ENCODE measurements at places on chromosomes 2 and 18. TPM values are rescaled to one million over a fixed set of nuclear protein-coding genes. Genes with fewer than 3 reads are reported as not detected.

DNA sequence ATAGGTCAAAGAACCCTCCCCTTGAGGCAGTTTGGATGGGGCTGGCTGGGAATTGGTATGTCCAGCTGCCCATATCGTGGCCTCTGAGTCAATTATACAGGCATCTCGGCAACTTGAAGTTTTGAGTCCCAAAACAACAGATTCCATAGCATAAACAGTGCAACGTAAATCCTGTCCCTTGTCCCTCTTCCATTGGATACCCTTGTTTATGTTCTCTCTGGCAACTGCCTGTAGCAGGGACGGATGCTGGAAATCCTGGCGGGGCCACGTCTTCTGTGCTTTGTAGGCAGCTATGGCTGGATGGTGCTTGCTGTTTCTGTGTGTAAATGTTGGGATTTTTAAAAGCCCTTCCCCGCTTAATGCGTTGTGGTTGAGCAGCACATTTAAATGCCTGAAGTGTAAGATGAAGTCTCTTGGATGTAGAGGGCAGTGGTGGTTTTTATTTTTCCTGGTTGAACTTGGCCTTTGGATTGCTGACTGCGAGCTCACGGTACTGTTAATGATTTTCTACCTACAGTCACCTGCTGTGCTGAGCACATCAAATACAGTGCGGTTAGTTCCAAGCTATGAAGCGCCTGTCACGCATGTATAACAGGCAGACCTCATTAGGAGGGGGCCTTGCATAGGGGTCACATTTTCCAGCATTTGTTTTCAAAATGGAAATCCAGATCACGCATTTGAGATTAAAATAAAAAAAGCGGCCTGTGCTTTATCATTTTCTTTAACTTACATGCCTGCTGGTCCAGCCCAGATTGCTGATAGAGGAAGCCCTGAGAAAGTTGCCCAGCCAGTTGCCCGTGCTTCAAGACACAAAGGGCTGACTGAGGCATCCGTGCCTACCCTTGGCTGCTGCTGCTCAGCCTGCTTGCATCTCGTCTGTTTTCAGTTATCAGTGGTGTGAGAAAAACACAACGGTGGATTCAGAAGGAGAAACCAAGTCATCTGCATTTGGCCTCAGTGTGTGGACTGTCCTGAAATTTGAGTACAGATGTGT is 84.7 kb downstream of the NEDD4L start:
- DNase-seq, result no peak

DNA sequence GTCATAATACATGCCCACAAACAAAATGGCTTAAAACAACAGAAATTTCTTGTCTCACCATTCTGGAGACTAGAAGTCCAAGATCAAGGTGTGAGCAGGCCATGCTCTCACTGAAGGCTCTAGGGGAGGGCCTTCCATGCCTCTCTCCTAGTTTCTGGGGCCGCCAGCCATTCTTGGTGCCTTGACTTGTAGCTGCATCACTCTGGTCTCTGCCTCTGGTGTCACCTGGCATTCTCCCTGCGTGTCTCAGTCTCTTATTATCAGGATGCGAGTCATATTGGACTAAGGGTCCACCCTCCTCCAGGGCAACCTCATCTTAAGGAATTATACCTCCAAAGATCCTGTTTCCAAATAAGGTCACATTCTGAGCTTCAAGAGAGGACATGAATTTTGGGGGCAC is 76.1 kb downstream of the KCNF1 start:
- no peak for DNase-seq

DNA sequence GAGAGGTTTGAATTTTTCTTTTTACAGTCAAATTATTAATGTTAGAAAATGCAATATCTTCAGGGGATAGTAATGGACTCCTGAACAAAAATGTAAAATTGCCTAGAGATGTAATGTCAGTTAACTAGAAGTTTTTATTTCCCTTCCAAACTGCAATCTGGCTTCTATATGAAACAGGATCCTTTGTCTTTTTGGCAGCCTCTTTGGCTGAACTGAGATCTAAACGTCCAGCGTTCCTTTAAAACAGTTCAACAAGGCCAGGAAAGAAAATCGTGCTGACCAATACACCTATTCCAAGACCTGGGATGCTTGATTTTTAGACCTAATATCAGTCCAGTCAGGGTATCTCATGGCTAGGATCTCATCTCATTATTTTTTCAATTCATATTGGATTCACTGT is 245.5 kb downstream of the FIGN start:
- DNase-seq, result no peak

DNA sequence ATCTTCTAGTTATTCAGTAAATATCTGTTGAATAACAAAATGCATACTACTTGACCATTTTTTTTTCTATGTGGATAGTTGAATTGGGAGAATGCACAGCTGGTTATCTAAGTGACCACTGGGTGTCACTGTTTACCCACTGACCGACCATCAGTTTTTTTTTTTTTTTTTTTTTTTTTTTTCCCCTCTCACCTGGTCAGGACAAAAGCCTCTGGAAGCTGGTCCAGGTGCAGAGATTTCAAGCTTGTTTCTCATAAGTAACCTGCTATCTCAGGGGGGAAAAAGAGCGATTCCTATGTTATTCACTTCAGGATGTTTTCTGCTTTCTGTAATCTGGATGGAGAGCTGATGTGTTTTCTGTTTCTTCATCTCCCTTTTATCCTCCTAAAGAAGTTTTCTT is 256.0 kb downstream of the DCDC2C start:
- DNase-seq, result no peak

DNA sequence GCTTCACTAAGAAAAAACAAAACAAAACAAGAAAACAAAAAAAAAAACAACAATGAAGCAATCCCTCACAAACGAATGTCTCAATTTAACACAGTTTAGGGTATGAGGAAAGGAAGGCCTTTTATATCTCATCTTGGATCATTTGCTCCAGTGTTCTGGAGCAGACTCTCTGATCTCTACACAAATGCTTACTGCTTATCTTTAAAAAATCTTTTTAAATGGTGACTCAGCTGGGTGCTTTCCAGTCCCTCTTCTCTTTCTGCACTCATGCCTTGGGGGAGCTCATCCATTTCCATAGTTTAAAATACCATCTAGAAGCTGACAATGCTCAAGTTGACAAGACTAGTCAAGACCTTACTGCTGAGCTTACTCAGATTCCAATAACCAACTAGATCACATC is 56.2 kb downstream of the ETAA1 start:
- DNase-seq, result no peak

GRCh38 chr2:155841442-155841841 is 491.1 kb downstream of the NR4A2 start:
- DNase-seq, result no peak

GRCh38 chr2:128548461-128548891 is 229.8 kb upstream of the HS6ST1 start:
- no peak for DNase-seq

DNA sequence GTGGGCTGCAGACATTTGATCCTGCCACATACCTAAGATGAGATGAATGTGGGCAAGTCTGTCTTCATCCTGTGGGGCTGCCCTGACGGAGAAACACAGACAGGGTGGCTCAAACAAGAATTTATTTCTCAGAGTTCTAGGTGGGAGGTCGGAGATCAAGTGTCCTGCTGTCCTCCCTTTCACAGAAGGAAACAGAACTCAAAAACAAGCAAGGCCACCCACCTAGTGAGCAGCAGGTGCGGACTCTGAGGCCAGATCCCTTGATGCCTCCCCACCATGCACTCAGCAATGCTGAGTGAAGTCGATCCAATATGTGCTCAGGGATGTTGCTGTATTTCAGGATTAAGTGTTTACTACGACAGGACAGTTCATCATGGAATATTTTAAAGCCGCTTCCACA is 63.0 kb upstream of the SNTG2 start:
- no peak for DNase-seq

DNA sequence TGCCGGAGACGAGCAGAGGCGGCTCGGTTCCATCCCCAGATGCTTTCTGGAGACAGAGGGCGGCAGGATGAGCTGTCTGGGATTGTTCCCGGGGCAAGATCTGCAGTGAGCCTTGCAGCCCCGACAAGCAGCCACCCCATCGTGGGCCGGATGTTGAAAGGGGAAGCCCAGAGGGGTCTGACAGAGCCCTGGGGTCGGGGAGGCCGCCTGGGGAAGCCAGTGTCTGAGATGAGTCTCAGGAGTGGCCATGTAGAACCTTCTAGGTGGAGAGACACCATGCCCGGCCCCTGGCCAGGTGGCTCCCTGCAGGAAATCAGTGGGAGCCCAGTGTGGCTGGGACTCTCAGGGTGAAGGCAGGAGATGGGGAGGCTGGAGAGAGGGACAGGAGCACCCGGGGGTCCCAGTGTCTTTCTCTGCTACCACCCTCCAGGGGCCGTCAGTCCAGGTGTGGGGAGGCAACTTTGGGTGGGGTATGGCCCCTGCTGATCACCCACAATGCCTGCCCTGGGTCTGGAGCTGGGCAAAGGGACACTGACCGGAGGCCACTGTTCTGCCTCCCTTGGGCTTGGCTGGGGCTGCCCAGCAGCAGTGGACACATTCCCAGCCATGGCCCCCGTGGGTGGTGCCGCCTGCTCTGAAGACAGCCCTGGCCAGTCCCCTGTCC is 128.3 kb upstream of the HS6ST1 start:
- no peak for DNase-seq

DNA sequence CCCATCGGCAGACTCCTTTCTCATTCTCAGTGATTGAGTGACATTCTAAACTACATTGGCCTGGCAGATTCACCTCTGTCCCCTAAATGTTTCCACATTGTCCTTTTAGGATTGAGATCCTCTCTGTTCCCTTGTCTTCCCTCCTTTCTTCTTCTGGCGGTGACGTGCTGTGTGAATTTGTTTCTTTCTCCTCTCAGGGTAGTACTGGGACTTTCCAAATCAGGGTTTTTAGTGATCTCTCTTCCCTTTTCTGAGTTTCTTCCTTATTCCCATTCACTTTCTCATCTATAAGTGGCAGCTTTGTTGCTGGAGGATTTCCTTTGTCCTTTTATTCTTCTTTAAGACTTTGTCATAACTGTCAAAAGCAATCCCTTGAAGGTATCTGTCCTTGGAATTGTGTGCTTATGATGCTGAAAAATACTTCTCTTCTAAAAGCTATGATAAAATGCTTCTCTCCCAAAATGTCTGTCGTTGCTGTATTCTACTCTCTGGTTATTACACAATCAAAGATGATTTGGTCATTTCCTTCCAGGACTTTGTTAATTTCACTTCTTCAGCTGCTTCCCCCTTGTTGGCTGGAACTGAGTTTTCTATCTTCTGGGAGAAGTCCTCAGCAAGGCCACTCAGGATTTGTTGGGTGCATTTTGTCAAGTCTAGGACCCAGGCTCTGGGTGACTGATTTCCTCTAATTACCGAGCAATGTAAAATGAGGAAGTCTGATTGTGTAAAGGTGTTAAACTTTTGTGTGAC is 4.9 kb upstream of the IL1B start:
- DNase-seq, result no peak

- no peak for DNase-seq
Measured at GRCh38 chr2:42854207-42854818, 61.9 kb upstream of the HAAO start.

- no peak for DNase-seq
Measured at GRCh38 chr2:172449911-172450550, 22.6 kb downstream of the ITGA6 start.

DNA sequence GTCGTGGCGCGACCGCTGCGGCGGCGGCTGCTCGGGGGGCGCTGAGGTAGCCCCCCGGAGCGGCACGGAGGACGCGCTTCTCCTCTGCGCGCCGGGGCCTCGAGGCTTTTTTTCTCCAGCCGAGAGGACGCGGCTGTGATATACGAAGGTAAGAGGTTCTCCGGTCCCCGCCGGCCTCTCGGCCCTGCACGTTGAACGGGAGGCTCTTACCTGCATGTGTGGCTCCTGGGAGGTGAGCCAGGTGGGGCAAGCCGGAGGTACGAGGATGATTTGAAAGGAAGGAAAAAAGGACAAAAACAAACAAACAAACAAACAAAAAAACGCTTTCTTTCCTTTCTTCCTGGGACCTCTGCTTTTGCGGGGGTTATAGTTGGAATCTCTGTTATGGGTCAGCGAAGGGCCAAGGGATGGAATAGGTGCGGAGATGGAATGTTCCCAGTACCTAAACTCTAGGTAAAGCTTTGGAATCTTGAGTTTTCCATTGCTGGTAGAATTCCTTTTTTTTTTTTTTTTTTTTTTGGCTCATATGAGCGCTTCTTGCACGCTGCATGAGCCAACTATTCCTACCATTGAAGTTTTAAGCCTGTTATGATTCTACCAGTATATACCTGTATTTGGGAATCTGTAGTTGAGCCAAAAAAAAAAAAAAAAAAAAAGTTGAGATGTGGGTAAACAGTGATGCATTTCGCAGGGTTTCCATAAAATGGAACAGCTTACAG is 674 bp downstream of the PTPN4 start:
- DNase-seq, result no peak

GRCh38 chr18:63440219-63440618 is 17.9 kb upstream of the VPS4B start:
- DNase-seq, result no peak

DNA sequence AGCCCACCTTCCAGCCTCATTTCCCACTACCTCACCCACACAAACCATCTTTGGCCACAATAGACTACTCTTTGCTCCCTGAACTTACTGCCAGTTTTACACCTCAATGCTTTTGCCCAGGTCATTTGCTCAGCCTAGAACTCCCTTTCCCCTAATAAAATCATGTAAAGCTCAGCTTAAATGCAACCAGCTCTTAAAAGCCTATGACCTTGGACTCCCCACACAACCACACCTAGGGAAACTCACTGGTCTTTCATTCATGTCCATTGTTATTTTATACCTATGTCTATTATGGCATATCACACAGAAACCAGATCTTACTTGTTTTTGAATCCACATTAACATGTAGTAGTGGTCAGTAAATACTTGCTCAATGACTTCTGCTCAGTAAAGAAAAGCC is 14.5 kb upstream of the XDH start:
- no peak for DNase-seq

- DNase-seq, result no peak
Measured at GRCh38 chr2:171044416-171044815, 115.4 kb downstream of the GORASP2 start.

DNA sequence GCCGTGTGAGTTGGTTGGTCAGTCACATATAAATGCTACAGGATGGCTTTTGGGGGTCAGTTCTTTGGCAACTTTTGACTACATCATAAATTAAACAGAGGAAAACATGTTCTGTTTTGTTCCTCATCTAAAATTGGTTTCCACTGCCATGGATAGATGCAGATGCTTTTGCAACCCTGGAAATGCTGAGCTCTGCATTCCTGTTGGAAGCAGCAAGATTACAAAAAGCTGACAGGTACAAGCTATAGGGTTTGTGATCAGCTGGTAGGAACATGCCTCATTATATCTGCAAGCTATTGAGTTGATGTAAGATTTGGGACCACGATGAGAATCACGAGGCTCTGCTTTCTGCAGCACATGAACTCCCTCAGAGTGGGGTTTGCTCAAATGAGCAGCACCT is 207.4 kb upstream of the TPO start:
- no peak for DNase-seq

- DNase-seq, result no peak
Measured at GRCh38 chr2:23533338-23533695, 148.3 kb downstream of the KLHL29 start.

GRCh38 chr2:102029405-102029804 is 37.6 kb downstream of the IL1R2 start:
- no peak for DNase-seq

GRCh38 chr2:234555616-234556249 is 58.9 kb upstream of the ARL4C start:
- no peak for DNase-seq

The CCL20 gene
- 4.4 TPM for total RNA-seq

The DPP10 gene
- not detected for total RNA-seq

The TNFAIP6 gene
- total RNA-seq, result not detected

The MYO7B gene
- 0.88 TPM for total RNA-seq

The STAM2 gene
- 14.0 TPM for total RNA-seq

The SRD5A2 gene
- total RNA-seq, result not detected

The SLC4A5 gene
- 0.74 TPM for total RNA-seq

The EN1 gene
- total RNA-seq, result not detected

The ASB3 gene
- total RNA-seq, result 18.6 TPM

The CXCR1 gene
- not detected for total RNA-seq

The RGPD8 gene
- 14.3 TPM for total RNA-seq

The TRMT61B gene
- total RNA-seq, result 18.9 TPM

The ALPG gene
- total RNA-seq, result not detected

Data from activated naive CD8-positive, alpha-beta T cell treated with anti-CD3 and anti-CD28 coated beads for 36 hours (primary cell).